ENCODE measurements at places on chromosomes 1 and 21.
A peak's percentile ranks its signal among the peaks of the same experiment; 100 is the strongest.

- DNase-seq: no peak
Measured at GRCh38 chr1:232722626-232723025, 82.6 kb upstream of the MAP10 start.

DNA sequence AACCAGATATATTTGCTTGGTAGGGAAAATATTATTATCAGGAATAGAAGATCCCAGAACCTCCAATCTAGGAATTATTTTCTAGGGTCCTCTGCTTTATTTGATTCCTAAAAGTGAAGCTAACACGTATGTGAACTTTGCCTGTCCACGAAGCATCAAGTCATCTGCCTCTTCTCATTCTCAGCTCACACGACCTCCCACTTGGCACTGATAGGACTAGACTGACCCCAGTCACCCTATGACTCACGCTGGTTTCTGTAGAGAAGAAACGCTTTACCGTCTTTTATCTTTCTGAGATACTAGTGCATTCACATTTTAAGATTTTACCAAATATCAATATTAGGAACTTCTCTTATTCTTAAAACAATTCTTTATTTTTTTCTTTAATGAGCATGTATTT, 2.0 kb upstream of the KRTAP19-7 start:
- DNase-seq: no peak

GRCh38 chr1:171984850-171985485, 143.7 kb downstream of the DNM3 start:
- peak; percentile 30 for DNase-seq

- peak; percentile 53 for DNase-seq
Measured at GRCh38 chr1:230867903-230868735, at the start of gene C1orf198. Gene C1orf198, minus strand, starts transcription at chr1:230868521. Its CDS starts 9 bp downstream, at chr1:230868512.

DNA sequence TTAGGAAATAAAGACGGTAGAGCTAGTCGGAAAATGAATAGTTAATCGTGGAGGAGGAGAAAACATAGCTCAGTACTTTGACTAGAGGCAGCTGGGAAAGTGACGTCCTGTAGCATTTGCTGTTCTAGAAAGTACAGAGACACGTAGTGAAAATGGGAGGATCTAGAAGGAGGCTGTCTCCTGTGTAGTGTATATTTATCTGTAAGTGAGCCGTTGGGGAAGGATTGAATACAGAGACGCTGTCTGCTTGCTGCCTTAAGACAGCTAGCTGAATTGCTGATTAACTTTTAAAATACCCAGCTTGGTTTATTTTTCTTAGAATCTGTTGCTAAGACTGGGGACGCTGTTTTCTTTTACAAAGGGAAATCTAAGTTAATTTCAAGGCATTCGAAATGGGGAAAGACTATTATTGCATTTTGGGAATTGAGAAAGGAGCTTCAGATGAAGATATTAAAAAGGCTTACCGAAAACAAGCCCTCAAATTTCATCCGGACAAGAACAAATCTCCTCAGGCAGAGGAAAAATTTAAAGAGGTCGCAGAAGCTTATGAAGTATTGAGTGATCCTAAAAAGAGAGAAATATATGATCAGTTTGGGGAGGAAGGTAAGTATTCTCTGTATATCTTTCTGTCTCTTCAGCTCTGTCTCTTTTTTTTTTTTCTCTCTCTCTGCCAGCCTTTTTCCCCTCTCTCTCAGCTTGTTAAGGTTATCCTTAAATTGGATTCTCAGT, at the start of gene DNAJB4:
Gene DNAJB4, plus strand, starts transcription at position 221 of the 729 bp plus-strand sequence. Its CDS starts 172 bp downstream, at position 393.
- peak; percentile 99 for DNase-seq

- peak; percentile 24 for DNase-seq
Measured at GRCh38 chr1:210633636-210634035, 304.9 kb downstream of the HHAT start.
